ENCODE measurements at places on chromosomes 5 and 9.

GRCh38 chr5:82812575-82812974 is 264.6 kb downstream of the TMEM167A start:
- DNase-seq, result no peak

DNA sequence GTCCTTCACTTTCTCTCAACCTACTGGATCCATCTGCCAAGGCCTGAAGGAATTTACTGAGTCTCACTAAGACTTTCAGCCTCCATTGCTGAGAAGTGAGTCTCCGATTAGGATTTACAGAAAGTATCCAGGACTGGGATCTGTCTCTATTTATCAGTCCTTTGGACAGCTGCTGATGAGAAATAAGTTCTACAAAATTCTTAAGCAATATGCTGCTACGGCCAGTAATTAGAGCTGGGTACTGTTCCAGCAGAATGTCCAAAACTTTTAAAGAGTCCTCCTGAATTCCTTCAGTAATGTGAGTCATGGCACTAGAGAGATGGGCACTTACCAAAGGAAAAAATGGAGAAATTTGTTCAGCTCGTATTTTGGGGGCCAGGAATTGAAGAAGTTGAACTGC is 5.9 kb downstream of the TEX10 start:
- DNase-seq, result no peak

DNA sequence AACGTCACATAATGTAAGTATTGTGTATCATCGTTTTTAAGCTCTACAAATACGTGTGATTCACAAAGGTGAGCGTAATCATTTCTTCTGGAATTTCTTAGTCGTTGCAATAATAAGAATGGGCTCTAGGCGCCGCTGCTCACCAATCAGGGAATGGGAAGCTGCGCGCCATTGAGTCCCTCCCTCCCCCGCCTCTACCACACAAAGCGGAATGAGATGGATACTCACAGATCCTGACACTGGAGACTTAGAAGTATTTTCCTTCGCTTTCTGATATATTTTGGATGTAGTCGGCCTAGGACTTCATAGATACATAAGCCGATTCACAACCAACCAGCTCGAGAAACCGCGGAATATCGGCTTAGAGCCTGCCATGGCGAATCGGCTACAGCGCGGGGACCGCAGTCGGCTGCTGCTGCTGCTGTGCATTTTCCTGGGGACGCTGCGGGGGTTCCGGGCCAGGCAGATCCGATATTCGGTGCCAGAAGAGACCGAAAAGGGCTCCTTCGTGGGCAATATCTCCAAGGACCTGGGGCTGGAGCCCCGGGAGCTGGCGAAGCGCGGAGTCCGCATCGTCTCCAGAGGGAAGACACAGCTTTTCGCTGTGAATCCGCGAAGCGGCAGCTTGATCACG is at the start of gene PCDHGA11:
TSS of gene PCDHGA11 (plus strand) at position 197 of the 634 bp plus-strand sequence. CDS start at position 374, 177 bp downstream.
- no peak for DNase-seq

DNA sequence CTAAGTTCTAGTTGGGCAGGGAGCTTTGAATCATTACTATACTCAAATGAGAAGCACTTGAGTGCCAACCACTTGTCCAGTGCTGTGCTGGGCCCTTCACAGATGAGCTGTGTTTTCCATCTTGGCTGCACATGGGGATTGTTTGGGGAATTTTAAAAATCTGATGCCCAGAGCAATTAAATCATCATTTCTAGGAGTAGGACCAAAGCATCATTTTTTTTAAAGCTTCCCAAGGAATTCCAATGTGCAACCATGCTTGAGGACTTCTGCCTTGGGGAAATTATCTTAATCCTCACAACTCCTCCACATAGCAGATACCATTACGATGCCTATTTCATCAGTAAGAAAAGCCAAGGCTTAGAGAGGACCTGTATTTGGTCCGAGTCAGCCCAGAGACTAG is 131.4 kb downstream of the TMEM174 start:
- DNase-seq, result no peak

GRCh38 chr5:23635938-23636337 is 128.5 kb downstream of the PRDM9 start:
- DNase-seq, result no peak
